Lung (tissue), 17 donors: ENCODE measurements at places on chromosomes 5 and 9.
A peak's percentile ranks its signal among the peaks of the same experiment; 100 is the strongest.

DNA sequence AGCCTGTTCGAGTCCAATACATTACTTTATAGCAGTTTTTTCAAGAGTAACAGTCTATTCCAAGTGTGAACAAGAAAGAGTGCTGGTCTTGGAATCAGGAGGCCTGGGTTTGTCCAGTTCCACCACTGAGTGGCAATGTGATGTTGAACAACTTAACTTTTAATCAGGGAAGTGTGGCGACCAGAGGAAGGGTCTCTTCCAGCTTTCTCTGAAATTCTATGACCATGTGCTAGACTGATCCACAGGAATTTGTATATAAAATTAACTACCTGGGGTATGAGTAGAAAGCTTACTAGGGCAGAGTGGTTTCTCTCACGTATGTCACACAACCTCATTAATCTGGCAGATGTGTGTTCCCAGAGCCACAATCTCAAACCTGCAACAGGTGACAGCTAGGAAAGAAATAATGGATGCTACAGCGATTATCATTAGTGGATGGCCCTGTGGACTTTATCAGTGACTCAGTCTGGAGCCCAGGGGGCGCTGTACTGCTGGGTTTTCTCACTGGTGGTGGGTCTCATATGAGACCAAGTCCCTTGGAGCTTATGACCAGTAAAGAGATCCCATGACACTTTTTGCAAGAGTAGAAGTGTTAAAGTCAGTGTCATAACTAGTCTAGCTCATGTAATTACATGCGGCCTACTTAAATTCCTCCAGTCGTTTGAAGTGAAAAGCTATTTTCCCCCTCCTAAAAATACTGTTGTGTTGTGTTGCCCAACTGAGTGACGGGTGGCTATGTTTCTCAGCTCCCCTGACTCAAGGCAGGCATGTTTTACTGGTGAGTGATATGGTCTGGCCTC, 116.5 kb downstream of the GDNF start:
- DNase-seq: no peak

DNA sequence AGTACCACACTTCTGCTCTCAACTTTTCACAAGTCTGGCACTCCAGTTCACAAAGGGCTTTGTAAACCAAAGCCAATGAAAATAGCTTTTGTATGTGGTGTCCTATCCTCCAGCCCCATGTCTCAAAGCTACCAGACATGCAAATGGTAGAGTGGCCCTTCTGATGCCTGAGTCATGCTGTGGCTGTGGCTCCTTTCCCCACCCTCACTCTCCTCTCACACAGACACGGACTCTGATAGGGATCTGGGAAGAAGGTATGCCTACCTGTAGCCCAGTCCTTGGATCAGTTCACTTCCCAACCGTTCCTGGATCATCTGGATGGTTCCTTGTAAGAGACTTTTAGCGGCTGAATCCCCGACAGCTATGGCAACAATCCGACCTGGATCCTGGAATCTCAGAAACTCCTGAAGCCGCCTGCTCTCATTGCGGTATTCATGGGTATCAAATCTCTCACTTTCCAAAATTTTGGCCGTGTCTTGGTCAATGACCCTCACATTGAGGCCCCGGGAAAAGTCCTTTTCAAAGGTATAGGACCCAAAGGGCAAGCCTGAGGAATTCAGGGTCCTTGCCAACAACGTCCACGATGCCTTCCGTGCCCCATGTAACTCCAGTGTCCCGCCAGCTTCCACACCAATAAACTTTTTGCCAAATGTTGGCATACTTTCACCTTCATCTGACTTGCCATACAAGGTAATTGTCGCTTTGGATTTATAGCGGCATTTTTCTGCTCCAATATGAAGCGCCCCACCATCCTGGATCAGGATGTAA, 23.4 kb downstream of the CEMIP2 start:
- DNase-seq: no peak

GRCh38 chr9:70054521-70054920, 10.9 kb downstream of the MAMDC2 start:
- DNase-seq: no peak

DNA sequence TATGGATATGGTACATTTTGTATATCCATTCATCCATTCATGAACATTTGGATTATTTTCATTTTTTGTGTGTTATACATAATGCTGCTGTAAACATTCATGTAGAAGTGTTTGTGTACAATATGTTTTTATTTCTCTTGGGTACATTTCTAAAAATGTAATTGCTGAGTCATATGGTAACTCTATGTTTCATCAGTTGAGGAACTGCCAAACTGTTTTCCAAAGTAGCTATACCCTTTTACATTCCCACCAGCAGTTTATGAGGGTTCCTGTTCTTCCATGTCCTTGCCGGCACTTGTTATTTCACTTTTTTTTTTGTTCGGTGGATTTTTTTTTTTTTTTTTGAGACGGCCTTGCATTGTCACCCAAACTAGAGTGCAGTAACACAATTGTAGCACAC, 54.0 kb upstream of the MCCC2 start:
- DNase-seq: no peak

- DNase-seq: peak; percentile 77
Measured at GRCh38 chr9:114487607-114488300, 17.5 kb downstream of the WHRN start.

DNA sequence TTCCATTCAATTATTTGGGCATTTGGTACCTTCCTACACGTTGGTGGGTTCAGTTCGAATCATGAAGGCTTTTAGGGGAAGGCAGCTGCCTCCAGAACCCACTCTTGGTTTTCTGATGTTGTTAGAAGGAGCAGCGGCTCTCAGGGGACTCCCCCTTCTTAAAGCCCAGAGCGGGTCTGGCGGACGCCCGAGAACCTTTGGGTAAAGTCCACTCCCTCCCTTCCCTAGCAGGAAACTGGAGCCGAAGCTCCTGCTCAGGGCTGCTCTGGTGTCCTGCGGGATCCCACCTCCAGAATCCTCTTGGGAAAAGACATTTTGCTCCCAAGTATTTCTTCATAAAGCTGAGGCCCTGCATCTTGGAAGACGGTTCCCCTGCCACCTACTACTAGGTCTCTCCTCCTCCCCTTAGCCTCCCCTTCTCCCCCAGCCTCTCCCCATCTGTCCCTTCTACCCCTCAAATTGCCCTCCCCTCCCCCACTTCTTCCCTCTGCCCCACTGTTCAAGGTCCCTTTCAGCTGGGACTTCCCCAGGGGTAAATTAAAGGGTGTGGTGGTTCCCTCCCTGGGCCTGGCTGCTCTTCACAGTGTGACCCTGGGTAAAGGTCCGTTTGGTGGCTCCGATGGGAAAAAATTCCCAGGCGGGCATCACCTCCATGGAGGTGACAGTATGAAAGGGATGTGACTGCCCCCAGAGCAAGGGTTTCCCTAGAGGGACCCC, 9.3 kb downstream of the IRX4 start:
- DNase-seq: peak; percentile 14

GRCh38 chr5:93621327-93621798, 38.3 kb downstream of the NR2F1 start:
- peak; percentile 96 for DNase-seq

- no peak for DNase-seq
Measured at GRCh38 chr5:38742821-38743220, 103.0 kb upstream of the OSMR start.

DNA sequence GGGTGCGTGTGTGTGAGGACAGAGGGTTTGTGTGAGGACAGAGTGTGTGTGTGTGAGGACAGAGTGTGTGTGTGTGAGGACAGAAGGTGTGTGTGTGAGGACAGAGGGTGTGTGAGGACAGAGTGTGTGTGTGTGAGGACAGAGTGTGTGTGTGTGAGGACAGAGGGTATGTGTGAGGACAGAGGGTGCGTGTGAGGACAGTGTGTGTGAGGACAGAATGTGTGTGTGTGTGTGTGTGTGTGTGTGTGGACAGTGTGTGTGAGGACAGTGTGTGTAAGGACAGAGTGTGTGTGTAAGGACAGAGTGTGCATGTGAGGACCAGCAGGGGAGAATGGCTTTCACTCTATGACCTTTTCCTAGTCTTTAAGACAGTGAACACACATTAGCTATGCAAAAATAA, 63.1 kb upstream of the UBAC1 start:
- DNase-seq: peak; percentile 35

GRCh38 chr5:60010328-60010727, 116.8 kb upstream of the PDE4D start:
- DNase-seq: no peak

- no peak for DNase-seq
Measured at GRCh38 chr5:103223031-103223955, 35.3 kb upstream of the MACIR start.

DNA sequence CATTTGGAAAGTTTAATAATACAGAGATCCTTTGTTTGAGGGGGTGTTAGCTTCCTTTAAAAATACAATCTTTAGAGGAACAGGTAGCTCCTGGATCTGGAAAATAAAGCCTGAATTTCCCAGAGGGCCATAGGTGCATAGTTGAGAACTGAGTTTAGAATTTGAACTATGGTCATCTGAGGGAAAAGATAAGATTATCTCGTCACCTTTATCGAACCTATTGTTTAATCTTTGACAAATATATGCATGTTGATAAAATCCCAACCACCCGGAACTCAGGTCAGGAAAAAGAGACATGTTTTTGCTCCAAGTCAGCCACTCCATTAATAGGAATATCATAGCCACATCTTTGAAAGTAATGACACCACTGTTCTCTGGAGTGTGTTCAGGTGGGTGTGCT, 91.7 kb upstream of the FAM169A start:
- DNase-seq: no peak

GRCh38 chr9:33690143-33690933, 105.0 kb upstream of the PRSS3 start:
- no peak for DNase-seq

DNA sequence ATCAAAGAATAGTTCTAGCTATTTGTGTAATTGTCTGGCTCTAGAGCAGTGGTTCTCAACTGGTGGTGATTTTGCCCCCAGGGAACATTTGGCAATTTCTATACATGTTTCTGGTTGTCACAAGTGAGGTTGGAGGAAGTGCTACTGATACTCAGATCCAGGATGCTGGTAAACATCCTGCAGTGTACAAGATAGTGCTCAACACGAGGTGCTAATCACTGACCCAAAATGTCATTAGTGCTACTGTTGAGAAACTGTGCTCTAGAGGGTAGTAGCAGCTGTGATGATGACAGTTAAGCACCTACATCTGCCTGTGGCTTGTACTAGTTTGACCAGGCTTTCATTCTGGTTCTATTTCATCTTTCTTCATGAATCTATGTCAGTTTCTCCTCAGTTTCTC, 22.1 kb downstream of the LRRC19 start:
- no peak for DNase-seq

DNA sequence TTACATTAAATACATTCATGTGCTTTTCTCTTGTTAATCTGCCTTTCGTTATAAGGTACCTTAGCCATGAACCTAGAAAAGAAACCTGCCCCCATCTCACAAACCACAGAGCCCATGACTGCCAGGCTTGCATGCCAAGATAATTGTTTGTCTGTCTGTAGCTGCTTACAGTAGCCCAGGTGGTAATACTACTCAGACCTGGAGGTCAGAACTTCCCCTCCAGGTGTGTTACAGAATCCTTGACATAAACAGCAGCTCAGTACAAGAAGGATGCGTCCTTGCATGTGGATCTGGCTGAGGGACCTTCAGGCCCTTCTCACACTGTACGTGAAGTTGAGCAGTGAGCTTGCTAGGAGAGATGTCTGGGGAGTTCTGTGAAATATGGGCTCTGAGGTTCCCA, 291.4 kb downstream of the CSNK1G3 start:
- no peak for DNase-seq

DNA sequence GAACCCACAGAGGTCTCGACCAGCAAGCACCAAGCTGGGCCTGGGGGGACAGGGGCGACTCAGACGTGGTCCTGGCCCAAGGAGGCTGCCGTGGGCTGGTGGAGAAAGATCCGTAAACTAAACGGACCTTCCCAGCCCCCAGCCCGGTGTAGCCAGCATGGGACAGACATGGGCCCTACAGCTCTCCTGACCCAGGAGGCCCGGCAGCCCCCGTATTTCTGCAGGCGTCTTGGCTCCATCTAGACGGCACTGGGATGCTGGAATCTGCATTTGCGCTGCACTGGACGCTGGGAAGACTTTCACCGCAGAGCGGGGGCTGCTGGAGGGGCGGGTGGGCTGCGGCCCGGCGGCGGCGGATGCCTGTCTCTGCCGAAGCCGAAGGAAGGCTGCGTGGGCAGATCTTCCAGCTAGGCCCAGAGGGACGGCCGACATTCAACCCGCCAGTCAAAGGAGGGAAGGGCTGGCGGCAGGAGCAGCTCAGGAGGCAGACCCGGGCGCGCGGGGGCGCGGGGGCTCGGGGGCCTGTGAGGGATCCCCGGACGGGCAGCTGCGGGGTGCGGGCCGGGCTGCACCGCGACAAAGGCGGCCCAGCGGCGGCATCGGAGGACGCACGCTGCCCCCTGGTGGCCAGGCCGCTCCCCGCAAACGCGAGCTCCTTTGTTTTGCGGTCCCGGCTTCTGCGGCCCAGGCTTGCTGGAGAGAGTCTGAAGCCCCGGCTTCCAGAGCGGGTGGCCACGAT, 266.2 kb downstream of the NSG2 start:
- peak; percentile 79 for DNase-seq

- no peak for DNase-seq
Measured at GRCh38 chr9:121486043-121486442, 13.6 kb downstream of the GGTA1 start.

DNA sequence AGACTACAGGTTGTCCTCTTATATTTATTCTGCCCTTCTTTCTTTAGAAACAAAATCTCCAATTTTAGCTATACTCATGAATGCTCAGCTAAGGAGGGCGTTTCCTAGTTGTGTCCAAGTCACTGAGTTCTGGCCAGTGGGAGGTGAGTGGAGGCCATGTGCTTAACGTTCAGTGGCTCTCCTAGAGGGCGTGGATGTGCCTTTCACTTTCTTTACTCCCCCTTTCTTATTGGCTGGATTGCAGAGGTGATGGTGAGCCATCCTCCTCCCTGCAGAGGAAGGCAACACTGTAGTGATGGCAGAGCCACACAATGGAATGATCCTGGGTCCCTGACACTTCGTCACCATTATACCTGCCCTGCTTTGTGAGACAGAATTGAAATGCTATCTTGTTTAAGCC, 54.6 kb downstream of the ALG2 start:
- DNase-seq: no peak

DNA sequence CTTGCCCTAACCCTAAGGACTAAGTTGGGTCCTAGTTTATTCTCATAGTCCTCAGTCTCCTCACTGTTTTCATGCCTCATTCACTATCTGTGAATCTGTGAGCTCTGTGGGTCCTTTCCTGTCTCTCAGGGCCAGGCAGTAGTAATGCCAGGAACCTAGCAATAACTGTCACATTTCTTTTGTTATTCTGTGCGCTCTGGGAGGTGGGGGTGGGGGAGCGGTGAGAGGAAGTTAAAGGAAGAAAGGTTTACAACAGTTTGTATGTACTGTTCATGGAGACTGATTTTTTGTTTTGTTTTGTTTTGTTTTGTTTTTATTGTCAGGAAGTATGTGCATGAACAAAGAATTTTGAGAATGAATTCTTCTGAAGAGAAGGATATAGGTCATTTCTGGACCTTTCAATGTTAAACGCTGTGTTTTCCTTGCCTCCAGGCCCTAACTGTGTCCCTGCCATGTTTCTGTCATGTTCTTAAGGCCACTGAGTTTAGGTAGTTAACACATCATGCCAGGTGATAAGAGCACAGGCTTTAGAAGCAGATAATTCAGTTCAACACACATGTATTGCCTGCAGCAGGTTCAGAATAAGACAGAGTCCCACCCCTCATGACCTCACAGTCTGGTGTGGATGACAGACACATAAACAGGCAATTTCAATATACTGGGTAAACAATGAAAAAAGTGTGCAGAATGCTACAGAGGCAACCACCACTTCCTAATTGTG, 13.3 kb upstream of the FEM1C start:
- DNase-seq: no peak

GRCh38 chr5:152701305-152701949, 296.3 kb upstream of the NMUR2 start:
- DNase-seq: no peak
